Myocyte (in vitro differentiated cells): ENCODE measurements at places on chromosomes 7 and 10. TPM values are rescaled to one million over a fixed set of nuclear protein-coding genes. Genes with fewer than 3 reads are reported as not detected.

GRCh38 chr7:88480896-88481295 lies 174.2 kb upstream of the STEAP4 start:
- no peak for DNase-seq

FAM25A gene
- total RNA-seq, result not detected in 2 replicates

AMPH gene
- not detected in 2 replicates for total RNA-seq

GRCh38 chr7:46682836-46683624 lies 762.0 kb upstream of the IGFBP3 start:
- peak; percentile 75 for DNase-seq

C7orf25 gene
- total RNA-seq, result 15.1 and 26.1 TPM in 2 replicates

CHN2 gene
- total RNA-seq, result 2.8 and 3.2 TPM in 2 replicates

TMEM120A gene
- total RNA-seq, result 110 and 115 TPM in 2 replicates

DNA sequence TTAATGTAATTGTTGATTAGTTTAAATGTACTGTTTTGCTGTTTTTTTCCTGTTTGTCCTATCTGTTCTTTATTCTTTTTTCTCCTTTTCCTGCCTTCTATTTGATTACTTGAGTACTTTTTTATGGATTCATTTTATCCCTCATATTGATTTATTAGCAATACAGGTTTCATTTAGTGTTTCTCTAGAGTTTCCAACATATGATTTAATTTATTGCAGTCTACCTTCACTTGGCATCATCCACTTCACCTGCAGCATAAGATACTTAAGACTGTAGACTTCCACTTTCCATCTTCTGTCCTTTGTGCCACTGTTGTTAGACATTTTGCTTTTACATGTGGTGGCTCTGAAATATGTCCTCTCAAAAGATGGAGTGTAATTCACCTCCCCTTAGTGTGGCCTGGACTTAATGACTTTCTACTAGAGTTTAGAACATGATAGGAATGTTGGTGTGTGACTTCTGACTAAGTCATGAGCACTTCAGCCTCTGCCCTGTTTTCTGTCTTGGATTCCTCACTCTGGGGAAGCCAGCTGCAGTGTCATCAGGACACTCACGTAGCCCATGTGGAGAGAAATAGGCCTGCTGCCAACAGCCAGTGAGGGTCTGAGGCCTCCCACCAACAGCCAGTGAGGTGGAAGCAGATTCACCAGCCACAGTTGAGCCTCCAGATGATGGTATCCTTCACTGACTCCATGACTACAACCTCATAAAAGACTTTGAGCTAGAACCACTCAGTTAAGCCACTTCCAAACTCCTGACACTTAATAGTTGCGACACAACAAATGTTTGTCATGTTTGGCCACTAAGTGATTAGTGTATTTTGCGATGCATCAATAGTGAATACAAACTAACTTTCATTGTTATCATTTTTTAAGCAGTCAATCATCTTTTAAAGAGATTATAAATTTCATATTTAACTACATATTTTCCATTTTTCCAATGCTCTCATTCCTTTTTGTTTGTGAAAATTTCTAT lies 643.5 kb upstream of the DPP6 start:
- no peak for DNase-seq

CDCA7L gene
- 20.9 and 26.6 TPM in 2 replicates for total RNA-seq

- no peak for DNase-seq
These were observed 33.9 kb downstream of the PTER start for GRCh38 chr10:16470747-16471146.

PPIA gene
- total RNA-seq, result 2,394 and 2,622 TPM in 2 replicates

GRCh38 chr7:157845203-157845835 lies 508.5 kb downstream of the DNAJB6 start:
- DNase-seq, result no peak

DNA sequence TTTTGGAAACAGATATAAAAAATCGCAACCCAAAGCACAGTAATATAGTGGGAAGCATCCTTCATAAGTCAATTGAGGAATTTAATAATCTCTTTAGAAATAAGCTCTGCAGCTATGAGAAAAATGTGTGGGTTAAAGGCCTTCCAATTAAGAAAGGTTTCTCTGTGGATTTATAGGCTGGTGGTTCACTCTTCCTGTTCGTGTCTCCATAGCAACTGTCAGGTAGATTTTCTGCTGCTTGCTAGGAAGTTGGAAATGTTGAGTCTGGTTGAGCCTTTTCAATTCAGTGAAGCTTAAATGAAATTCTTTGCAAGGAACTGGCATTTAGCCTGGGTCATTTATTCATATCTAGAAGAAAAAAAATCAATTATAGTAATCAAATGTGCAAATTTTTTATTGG lies 652.8 kb upstream of the CELF2 start:
- no peak for DNase-seq

CFAP46 gene
- total RNA-seq, result not detected in 2 replicates

DNA sequence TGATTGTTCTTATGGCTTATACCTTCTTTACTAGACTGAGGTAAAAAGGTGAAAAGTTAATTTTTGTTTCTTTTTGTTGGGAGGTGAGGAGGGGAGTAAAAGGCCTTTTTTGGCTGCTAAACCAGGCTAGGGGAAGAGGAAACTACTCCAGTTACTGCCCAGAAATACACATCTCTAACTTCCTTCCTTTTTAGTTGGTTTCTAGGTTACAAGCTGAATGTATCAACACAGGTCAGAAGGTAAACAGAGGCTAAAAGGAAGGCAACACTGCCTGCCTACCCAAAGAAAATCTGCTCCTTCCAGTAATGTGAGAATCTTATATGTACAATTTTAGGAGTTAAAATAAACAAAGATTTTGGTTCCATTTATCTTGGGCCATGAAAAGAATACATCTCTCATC lies 140.4 kb downstream of the NRBF2 start:
- no peak for DNase-seq

PDE1C gene
- 0.03 and 0.10 TPM in 2 replicates for total RNA-seq

DNA sequence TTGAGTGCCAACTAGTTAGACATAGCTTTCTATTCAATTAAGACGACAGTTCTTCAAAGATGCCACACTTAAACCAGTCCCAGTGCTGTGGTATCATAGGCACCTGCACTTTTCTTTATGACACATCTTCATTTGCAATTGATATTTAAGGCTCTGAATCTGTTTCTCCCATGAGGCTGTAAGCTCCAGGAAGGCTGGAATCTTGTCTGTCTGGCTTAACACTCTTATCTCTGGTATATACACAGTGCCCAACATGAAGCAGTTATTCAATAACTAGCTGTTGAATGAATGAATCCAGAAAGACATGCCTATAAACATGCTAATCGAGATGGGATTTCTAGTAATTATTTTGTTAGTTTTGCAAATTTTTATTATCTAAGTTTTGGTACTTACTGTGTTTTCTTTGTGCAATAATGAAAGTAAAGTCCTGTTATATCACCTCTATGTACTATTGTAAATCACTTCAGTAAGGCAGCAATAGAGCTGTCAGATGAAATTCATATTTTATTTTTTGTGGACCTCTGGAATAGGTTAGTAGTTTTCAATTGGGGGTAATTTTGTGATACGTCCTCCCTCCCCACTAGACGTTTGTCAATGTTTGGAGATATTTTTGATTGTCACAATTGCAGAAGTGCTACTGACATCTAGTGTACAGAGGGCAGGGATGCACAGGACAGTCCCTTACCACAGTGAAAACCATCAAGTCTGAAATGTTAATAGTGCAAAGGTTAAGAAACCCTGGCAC lies 51.3 kb upstream of the STEAP4 start:
- DNase-seq, result peak; percentile 49

NAT16 gene
- total RNA-seq, result not detected in 2 replicates

TMEM270 gene
- total RNA-seq, result not detected in 2 replicates

GRCh38 chr10:50416881-50417280 lies 165.6 kb upstream of the ASAH2 start:
- DNase-seq, result no peak

CPXM2 gene
- not detected in 2 replicates for total RNA-seq

GRCh38 chr7:33334349-33334748 lies 205.0 kb downstream of the BBS9 start:
- DNase-seq, result peak; percentile 29

- peak; percentile 86 for DNase-seq
These were observed 10.9 kb upstream of the RSU1 start for GRCh38 chr10:16828114-16828568.

DNA sequence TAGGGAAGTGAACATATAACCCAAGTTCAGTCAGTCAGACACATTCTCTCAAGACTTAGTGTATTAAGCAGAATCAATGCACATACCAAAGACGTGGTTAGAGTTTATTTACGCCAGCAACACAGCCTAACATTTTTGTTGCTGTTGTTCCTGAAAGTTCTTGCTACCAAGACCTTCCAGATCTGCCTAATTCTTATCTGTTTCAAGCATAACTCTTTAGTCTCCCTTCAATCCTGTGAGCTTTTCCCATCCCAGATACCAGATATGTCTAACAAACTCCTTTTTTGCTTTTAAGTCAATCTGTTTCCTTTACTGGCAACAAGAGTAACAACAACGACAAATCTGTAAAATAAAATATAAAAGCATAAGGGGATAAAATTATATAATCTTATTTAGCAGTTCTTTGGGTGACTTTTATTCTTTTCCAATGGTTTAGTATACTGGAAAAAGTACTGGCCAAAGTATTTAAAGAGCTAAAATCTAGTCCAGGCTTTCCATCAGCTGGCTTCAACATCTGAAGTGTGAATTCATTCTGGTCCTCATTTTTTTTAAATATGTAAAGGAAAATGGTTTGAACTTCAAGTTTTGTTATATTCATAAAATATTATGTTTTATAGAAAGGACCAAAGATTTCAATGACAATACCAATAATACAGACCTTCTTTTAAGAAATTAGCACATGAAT lies 193.8 kb downstream of the IMMP2L start:
- no peak for DNase-seq

DNA sequence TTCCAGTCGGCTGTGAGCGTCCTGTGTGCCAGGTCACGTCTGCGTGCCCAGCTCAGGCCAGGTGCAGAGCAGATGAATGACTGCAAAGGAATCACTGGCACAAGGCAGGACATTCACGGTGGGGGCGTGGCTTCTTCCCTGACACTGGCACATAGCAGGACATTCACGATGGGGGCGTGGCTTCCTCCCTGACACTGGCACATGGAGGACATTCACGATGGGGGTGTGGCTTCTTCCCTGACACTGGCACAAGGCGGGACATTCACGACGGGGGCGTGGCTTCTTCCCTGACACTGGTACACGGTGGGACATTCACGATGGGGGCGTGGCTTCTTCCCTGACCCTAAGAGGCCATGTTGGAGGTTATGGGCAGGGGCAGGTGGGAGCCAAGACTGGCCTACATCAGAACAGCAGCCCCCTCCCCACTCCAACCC lies 64.3 kb downstream of the MYL10 start:
- DNase-seq, result peak; percentile 37

CBX3 gene
- total RNA-seq, result 208 and 239 TPM in 2 replicates

DNA sequence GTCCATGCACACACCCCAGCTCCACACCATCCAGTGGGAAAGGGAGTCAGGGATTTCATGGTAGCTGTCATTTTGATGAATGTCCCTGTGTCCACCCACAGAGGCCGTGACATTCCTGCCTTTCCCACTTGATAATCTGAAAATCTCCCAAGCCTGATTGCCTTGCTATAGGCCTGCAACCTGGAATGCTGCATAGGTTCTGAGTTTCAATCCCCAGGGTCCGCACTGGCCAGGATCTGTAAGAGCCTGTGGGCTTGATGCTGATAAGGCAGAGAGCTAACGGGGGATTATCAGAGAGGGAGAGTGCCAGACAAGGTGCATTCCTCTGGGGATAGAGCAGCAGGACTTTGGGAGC lies 57.5 kb downstream of the RBM20 start:
- peak; percentile 39 for DNase-seq

- peak; percentile 84 for DNase-seq
These were observed 29.9 kb downstream of the RNLS start for GRCh38 chr10:88553116-88553752.

DNA sequence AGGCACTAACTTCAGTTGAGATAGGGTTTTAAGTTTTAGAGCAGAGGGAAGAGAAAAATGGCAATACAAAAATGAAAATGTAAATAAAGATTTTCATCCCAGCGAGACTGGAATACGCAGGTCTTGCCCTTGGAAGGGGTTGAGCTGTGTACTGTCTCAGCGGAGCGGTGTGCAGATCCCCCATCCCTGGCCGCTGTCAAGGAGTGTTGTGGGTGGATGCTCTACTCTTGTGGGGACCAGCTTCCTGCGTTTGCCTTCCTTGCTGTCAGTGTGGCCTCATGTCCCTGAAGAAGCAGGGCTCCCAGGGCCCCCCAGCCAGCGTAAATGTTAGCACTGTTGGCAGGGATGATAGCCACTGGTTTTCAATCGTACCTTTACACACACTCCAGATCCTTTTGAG lies 249.7 kb upstream of the PITRM1 start:
- no peak for DNase-seq

- peak; percentile 42 for DNase-seq
These were observed 32.8 kb downstream of the CPVL start for GRCh38 chr7:29113384-29114102.

DNA sequence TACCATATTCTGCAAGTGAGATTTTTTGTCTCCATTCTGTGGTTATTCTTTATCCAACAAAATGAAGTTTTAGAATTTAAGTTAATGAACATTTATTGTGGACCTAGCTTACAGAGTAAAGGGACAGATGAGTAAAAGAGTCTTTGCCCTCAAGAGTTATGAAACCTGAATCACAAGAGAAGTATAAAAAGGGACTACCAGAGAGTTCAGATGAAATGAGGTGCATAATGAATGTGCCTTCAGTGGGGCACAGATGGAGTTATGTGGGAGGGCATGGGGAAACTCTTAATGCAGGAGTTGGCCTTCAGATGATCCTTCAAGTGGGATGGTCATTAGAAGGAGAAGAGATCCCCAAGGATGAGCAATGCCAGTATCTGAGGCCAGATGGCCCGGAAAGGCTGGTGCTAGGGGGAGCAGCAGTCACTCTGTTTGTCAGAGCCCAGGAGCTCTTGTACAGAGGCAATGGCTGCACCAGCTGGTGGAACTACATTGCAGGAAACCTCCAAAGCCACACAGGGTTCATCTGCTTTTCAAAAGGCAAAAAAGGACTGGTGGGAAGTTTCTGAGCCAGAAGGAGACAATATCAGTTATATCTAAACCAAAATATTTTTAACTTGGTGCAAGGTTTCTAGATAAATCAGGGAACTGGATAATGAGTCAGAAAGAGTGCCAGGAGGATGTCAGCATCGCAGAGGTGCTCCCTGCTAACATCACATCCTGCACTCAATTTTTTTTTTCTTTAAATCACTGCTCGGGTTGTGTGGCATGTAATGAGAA lies 162.0 kb downstream of the KLF6 start:
- peak; percentile 74 for DNase-seq

- no peak for DNase-seq
These were observed 21.1 kb downstream of the MKRN1 start for GRCh38 chr7:140458201-140458600.

GRCh38 chr7:33446551-33446950 lies 317.2 kb downstream of the BBS9 start:
- DNase-seq, result no peak

GRCh38 chr7:158809596-158809995 lies 19.7 kb downstream of the ESYT2 start:
- DNase-seq, result peak; percentile 53

- DNase-seq, result peak; percentile 76
These were observed 186.2 kb downstream of the MACC1 start for GRCh38 chr7:20030915-20031362.

ADAM22 gene
- 0.10 and 0.27 TPM in 2 replicates for total RNA-seq

- peak; percentile 47 for DNase-seq
These were observed 24.8 kb downstream of the NPTX2 start for GRCh38 chr7:98641646-98642500.

CYTH3 gene
- 27.4 and 58.6 TPM in 2 replicates for total RNA-seq
